BJ (cell line): ENCODE measurements at places on chromosomes 2 and 18. TPM values are rescaled to one million over a fixed set of nuclear protein-coding genes. Genes with fewer than 3 reads are reported as not detected.

- DNase-seq = peak; percentile 49
These were observed 27.3 kb downstream of the LAMA3 start for GRCh38 chr18:23716516-23716915.

DYNAP gene
- not detected in 2 replicates for polyA plus RNA-seq

- no peak for DNase-seq
These were observed 138.6 kb downstream of the BCL2 start for GRCh38 chr18:63180971-63181376.

DNA sequence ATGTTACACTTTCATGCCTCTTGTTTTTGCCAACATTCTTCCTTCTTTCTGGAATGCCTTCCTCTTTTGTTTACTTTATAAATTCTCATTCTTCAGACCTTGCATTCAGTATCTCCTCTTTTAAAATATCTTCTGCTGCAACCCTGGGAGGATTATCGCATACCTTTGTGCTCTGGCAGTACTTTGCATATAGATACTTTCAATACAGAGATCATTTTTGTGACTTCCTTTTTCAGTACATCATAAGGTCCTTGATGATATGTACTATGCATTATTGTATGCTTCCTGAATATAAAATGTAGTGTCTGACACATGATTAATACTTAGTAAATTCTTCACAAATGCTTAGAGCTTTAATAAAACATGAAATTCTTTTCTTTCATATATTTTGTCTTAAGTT is 538.7 kb downstream of the TRIB2 start:
- DNase-seq = no peak

EDAR gene
- not detected in 2 replicates for polyA plus RNA-seq

GRCh38 chr2:28538652-28539051 is 42.8 kb downstream of the PLB1 start:
- DNase-seq = no peak

- DNase-seq = no peak
These were observed 34.5 kb downstream of the BCL2 start for GRCh38 chr18:63284827-63285733.

IKZF2 gene
- polyA plus RNA-seq = 2.4 and 2.9 TPM in 2 replicates

DNA sequence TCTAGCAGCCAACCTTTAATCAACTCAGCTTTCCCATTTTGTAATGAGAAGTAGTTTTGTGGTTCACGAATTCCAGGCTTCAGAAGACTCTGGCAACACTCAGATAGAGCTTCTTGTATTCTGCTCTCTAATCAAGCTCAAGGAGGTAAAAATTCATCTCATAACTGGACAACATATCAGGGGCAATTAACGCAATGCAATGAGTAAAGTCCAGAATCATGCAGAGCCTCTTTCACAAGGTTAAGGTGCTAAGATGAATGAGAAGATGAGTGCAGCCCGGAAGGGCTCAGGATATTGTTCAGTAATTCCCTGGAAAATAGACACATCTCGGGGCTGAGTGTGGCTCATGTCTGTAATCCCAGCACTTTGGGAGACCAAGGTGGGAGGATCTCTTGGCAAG is 527.7 kb downstream of the SOX11 start:
- no peak for DNase-seq

PJVK gene
- polyA plus RNA-seq = 1.5 and 2.8 TPM in 2 replicates

DNA sequence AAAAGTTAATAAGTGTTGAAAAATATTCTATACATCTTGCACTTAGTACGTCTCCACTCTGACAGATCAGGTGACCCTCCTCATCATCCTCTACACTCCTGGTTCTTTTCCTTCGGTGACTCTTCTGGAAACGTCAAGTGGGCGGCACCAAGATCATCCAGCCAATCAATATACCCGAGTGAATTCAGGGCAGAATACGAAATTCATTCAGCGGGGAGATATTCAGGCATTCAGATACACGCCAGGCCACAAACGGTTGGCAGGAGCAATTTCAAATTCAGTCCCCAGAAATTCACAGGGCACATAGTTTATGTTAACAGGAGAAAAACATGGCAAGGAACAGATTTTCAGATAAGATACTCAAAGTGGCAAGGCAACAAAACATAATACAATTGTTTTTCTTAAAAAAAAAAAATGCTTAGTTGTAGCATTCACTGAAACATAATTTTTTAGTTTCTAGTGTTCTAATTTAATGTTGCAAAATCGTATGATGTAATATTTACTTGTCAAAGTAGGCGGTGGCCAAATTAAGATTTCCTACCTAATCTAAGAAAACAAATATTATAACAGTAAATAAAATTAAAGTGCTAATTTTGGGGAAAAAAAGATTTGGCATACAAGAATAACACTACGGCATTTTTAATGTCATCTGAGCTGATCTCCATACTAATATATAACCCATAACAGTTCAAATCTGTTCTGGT is 4.2 kb downstream of the CLK1 start:
- DNase-seq = no peak

DNA sequence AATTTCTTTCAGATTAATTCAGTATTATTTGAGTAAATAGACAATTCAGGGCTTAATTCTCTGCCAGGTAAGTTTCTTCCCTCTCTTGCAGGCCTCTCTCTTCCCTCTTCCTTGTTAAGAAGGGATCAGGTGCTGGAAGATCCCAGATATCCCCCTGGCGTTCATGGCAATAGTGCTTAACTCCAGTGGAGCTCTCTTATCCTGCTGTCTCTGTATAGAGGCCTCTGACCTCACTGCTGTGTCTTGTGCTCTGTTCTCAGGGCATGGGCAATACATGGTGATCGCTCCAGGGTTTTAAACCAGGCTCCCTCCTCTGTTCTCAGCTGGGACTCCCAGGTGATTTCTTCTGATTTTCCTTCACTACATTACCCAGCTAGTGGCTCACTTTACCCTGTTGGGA is 226.8 kb downstream of the MC4R start:
- DNase-seq = no peak

DNA sequence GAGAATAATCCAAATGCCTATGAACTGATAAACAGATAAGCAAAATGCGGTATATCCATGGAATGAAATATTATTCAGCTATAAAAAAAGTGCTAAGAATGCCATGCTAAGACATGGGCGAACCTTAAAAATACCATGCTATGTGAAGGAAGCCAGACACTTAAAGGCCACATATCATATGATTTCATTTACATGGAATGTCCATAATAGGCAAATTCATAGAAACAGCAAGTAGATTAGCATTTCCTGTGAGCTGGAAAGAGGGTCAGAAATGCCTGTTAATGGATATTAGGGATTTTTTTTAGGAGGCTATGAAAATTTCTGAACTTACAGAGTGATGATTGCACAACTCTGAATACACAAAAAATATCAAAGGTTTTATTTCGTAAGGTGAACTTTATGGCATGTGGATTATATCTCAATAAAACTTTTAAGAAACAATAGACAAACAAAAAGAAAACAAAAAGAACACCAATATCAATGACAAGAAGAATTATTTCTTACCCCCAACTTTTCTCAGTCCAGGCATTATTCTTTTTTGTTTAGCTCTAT is 1207.7 kb downstream of the SUCLG1 start:
- no peak for DNase-seq

- DNase-seq = peak; percentile 95
These were observed 36.9 kb downstream of the RPL37A start for GRCh38 chr2:216535454-216535995.

RBKS gene
- polyA plus RNA-seq = 1.8 and 2.2 TPM in 2 replicates

DNA sequence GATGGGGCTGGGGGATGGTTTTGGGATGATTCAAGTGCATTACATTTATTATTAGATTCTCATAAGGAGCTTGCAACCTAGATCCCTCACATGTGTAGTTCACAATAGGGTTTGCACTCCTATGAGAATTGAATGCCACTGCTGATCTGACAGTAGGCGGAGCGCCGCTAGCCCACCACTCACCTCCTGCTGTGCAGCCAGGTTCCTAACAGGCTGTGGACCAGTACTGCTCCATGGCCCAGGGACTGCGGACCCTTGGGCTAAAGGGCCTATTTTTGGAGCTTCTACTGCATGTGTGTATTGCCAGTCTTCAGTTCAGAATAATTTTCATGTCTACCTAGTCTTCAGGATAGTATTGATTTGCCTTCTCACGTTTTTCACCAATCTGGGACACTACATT is 165.3 kb upstream of the TWIST2 start:
- no peak for DNase-seq

- DNase-seq = no peak
These were observed 577 bp upstream of the TANC1 start for GRCh38 chr2:158967731-158968395.

B4GALT6 gene
- polyA plus RNA-seq = 0.26 and 1.1 TPM in 2 replicates

PID1 gene
- polyA plus RNA-seq = 4.9 and 8.8 TPM in 2 replicates

CERKL gene
- polyA plus RNA-seq = 0.04 and 0.06 TPM in 2 replicates

GRCh38 chr2:136452528-136452927 is 312.8 kb upstream of the THSD7B start:
- DNase-seq = no peak

GRCh38 chr2:219297766-219298456 is 11.3 kb downstream of the PTPRN start:
- DNase-seq = no peak

G6PC2 gene
- not detected in 2 replicates for polyA plus RNA-seq

DNA sequence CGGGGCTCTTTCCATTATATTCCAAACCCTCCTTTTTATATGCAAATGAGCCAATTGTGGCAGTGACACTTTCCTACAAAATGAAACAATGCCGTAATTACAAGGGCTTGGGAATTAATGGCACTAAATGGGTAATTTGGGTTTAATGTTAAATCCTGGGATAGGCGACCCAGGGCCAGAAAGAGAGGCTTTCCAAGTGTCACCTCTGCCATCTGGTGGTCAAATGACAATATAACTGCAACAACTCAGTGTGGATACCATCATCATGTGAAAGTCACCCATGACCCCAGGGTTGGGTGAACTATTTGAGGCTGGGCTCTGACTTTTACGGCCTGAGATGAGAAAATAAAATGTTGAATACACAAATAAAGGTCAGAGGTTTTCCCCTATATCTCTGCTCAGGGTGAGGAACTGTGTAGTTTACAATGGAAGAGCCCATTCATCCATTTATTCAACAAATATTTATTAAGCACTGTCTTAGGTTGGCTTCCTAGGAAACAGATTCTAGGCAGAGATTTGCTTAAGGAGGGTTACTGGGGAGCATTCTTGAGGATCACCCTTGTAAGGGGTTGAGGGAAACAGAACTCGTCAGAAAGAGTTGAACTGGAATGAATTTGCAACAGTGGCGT is 13.6 kb upstream of the THADA start:
- no peak for DNase-seq

GRCh38 chr18:79069717-79070151 is 540 bp downstream of the ATP9B start:
- DNase-seq = no peak

CCBE1 gene
- 35.4 and 51.2 TPM in 2 replicates for polyA plus RNA-seq

NEB gene
- polyA plus RNA-seq = under 0.01 and 0.01 TPM in 2 replicates

HDHD2 gene
- polyA plus RNA-seq = 10.4 and 14.8 TPM in 2 replicates

DNA sequence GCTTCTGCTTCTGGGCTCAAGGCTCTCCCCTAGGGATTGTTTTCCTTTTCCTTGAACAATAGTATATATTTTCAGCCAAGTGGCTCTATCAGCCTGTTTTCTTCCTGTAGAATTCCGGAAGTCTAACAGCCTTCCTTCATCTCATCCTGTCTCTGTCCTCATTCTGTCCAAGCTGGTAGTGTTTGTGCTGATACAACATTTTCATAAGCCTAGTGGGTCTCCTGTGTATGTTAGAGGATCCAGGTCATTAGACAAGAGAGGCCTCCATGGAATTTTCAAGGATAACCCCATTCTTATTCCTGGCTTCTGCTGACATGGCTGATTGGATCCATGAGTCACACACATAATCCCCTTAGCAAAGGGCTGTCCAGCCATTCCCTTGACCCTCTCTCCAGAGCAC is 467.6 kb downstream of the PTPRM start:
- no peak for DNase-seq

DNA sequence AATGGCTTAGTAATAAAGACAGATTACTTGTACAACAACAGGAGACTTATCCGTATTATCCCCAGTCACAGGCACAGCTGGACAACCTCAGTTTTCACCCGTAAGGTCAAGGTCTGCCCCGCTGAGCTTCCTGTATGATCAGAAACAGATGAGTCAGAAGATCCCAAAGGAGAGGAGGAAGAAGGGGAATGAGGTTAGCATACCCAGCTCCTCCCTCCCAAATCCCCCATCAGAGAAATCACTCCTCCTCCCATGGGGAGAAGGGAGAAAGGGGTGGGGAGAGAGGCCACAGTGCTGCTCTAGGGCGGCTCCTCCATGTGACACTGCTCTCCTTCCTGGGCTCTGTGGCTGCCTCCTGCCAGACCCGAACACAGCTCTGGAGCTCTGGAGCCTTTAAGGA is 53.8 kb upstream of the SPTBN1 start:
- no peak for DNase-seq

- no peak for DNase-seq
These were observed 6.0 kb downstream of the ADNP2 start for GRCh38 chr18:80115035-80115434.
